ENCODE measurements at places on chromosomes 2 and 18.

DNA sequence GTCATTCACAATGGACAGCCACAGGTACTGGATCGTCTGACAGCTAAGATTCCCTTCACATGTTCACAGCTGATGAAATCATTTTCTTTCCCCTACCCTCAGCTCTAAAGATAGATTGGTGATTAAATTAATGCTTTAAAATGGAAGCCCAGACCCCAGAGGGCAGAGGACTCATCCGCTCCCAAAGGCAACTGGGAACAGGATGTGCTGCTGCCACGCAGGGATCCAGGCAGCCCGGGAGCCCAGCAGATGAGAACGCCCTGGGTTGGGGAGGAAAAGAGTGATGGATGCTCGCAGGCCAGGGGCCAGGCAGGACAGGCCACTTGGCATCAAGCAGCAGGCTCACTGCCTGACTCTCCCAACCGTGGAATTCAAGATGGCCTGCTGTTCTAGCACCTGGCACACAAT, 41.3 kb downstream of the HDHD2 start:
- DNase-seq: no peak

- no peak for DNase-seq
These were observed 70.9 kb downstream of the ZNF385B start for GRCh38 chr2:179790235-179791217.

DNA sequence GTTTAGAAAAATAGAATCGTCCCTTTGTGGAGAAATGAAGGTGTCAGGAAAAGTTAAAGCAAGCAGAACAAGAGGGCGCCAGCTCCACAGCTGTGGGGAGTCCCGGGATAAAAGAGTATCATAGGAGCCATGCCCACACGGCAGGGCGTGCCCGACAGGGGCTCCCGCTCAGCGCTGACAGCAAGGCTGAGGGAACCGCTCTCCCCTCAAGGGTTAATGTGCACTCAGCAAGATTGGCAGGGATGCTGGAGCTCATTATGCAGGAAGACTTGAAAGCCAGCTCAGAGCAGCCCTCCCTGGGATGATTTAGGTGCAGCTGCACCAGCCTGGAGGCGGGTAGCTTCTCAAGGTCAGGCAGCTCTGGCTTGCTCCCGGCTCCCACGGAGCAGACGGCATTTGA, 500.2 kb downstream of the EIPR1 start:
- no peak for DNase-seq

GRCh38 chr2:60818272-60818671, 62.2 kb downstream of the PAPOLG start:
- no peak for DNase-seq

GRCh38 chr2:120920454-120921148, 184.9 kb downstream of the GLI2 start:
- no peak for DNase-seq

- no peak for DNase-seq
These were observed 52.3 kb upstream of the RALBP1 start for GRCh38 chr18:9422816-9423519.

DNA sequence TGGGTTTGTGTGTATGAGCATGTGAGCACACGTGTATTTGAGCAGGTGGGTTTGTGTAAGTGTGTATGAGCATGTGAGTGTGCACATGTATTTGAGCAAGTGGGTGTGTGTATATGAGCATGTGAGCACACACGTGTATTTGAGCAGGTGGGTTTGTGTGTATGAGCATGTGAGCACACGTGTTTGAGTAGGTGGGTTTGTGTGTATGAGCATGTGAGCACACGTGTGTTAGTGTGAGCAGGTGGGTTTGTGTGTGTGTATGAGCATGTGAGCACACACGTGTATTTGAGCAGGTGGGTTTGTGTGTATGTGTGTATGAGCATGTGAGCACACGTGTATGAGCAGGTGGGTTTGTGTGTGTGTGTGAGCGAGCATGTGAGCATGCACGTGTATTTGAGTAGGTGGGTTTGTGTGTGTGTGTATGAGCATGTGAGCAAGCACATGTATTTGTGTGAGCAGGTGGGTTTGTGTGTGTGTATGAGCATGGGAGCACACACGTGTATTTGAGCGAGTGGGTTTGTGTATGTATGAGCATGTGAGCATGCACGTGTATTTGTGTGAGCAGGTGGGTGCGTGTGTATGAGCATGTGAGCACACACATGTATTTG, 169.7 kb downstream of the TWIST2 start:
- no peak for DNase-seq

DNA sequence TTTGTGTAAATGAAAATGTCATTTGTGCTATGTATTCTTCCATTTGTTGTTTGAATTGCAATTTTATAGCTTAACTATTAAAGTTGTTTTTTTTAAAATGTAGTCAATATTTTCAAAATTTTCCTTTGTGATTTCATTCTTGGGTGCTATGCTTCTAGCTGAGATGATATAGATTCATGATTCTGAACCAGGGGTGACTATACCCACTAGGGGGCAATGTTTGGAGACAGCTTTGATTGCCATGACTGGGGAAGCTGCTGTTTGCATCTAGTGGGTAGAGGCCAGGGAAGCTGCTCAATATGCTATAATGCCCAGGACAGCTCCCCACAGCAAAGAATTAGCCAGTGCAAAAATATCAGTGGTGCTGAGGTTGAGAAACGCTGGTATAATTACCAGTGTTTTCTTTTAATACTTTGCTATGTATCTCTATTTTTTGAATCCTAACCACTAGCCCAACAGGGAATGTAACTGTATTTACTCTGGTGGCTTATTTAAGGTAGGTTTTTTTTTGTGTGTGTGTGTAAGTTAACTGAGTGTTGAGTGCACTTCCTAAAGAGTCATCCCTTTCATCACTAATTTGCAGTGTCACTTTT, 99.7 kb downstream of the MEP1B start:
- DNase-seq: peak; percentile 20
